ENCODE measurements at places on chromosomes 2 and 18. TPM values are rescaled to one million over a fixed set of nuclear protein-coding genes. Genes with fewer than 3 reads are reported as not detected.

Gene MAPRE2
- total RNA-seq, result 66.2 TPM

Gene CRIM1
- total RNA-seq, result 3.3 TPM

Gene UCN
- 0.45 TPM for total RNA-seq

Gene GALNT14
- total RNA-seq, result 1.5 TPM

Gene KCNJ3
- total RNA-seq, result not detected

Gene TUBA4B
- not detected for total RNA-seq

Gene CTDP1
- 28.0 TPM for total RNA-seq

Gene ABCB11
- total RNA-seq, result not detected

Gene NPPC
- 0.57 TPM for total RNA-seq

Gene IL18R1
- total RNA-seq, result 17.1 TPM

Gene RUFY4
- 1.8 TPM for total RNA-seq

Gene GALR1
- total RNA-seq, result not detected

Gene ASPRV1
- total RNA-seq, result 0.41 TPM

Gene IGFBP5
- not detected for total RNA-seq

Gene WDR43
- total RNA-seq, result 78.7 TPM

Gene OLA1
- 140 TPM for total RNA-seq

Gene CNTNAP5
- total RNA-seq, result not detected

Gene ASB3
- 17.2 TPM for total RNA-seq
